Stimulated activated CD8-positive, alpha-beta memory T cell treated with anti-CD3 and anti-CD28 coated beads, Interleukin-4, amount 100 ng/mL, for 4 hours (primary cell): ENCODE measurements at places on chromosomes 16 and 17.

DNA sequence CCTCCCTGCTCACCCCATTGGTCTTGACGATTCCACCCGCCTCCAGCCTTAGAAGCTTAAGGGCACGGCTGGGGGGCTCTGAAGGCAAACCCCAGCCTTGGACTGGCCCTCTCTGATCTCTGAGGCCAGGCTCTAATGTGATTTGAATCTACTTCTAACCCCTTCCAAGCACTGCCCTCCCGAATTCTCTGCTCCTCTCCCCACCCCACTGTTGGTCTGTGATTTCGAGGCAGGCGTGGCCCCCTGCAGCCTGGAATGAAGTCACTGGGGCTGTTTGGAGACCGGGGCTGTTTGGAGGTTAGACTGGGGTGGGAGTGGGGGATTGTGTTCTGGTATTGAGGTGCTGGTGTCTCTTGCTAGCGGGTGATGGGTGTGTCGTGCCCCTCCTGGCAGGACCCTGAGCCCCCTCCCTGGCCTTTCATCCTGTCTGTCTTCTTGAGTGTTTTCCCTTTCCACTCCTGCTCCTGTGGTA, 2.2 kb downstream of the GRB7 start:
- DNase-seq = no peak

DNA sequence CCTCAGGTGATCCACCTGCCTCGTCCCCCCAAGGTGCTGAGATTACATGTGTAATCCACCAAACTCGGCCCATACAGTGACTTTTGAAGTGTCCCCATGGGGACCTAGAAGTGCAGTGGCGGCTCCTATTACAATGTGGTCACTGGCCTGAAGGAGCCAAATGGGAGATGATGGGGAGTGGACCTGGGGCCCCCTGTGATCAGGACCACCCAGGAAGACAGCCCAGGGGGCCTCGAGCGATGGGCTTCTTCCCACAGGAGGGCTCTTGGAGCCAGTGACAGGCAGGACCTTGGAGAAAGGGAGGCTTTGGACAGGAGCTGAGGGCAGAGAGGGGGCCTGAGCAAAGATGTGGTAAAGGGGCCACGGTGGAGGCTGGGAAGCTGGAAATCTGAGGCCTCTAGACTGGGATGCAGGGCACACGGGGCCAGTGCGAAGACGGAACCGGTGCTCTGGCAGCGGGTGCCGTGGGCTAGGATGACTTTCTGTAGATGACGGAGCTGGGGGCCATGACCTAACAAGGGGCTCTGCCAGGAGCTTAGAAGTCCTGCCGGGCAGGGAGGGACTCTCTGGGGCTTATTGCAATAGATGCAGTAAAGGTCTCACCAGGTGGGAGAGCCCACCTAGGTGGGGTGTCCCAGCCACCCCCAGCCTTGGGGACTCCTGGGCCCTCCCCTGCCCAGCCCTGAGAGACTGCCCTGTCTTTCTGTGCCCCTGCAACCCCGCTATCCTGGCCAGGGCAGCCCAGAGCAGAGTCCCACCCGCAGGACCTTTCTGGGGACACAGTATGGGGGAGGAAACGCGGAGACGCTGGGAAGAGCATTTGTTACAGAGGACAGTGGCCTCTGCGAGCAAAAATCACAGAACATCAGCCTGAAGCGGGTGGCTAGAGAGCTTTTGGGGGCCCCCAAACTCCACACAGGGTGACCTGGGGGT, 2.7 kb upstream of the C17orf99 start:
- no peak for DNase-seq

GRCh38 chr16:53785044-53785443, 81.1 kb downstream of the FTO start:
- DNase-seq = no peak

DNA sequence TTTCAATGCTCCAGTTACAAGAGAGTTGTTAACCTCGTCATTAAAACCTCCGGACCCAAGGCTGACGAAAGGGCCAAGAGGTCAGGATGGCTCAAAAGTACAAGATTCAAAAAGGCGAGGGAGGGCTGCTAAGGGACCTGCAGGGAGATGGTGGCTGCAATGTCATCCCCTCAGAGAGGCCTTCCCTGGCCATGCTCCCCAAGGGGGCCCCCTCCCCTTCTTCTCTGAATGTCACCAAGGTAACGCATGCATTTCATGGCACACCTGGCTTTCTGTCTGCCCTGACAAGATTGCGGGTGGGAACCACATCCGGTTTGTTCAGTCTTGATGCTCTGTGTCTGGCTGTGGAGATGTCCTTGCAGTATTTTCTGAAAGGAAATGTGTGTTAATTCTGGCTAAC, 89.9 kb downstream of the C16orf78 start:
- DNase-seq = no peak

- DNase-seq = no peak
Measured at GRCh38 chr16:54285414-54286089, 1.0 kb downstream of the IRX3 start.

- DNase-seq = no peak
Measured at GRCh38 chr16:31700200-31700529, 172.5 kb downstream of the AHSP start.

DNA sequence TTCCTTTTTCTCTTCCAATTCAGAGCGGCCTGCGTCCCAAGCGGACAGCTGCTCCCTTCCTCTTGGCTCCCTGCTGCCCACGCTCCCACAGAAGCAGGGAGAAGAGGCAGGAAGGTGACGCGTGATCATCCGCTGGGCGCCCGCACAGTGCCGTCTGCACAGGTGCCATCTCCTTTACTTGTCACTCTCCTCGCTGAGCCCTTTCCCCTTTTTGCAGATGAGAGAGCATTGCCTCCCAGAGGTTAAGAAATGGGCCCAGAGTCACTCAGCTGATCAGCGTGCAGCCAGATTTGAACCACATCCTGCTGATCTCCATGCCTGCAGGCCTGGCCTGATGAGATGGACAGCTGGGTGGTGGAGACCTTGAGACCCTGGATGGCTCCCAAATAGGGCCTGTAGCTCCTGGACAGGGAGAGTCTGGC, 299.8 kb downstream of the SEC14L1 start:
- no peak for DNase-seq

- DNase-seq = no peak
Measured at GRCh38 chr17:30961209-30962188, 9.3 kb upstream of the RNF135 start.

DNA sequence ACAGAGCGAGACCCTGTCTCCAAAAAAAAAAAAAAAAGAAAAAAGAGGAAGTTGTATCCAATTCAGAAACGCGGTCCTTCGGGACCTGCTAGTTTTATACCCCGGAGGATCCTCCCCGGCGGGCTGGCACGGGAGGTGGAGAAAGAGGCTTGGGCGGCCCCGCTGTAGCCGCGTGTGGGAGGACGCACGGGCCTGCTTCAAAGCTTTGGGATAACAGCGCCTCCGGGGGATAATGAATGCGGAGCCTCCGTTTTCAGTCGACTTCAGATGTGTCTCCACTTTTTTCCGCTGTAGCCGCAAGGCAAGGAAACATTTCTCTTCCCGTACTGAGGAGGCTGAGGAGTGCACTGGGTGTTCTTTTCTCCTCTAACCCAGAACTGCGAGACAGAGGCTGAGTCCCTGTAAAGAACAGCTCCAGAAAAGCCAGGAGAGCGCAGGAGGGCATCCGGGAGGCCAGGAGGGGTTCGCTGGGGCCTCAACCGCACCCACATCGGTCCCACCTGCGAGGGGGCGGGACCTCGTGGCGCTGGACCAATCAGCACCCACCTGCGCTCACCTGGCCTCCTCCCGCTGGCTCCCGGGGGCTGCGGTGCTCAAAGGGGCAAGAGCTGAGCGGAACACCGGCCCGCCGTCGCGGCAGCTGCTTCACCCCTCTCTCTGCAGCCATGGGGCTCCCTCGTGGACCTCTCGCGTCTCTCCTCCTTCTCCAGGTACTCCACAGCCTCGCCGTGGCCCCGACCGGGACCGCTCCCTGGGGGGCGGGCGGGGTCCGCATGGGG, at the start of gene CDH3:
CDH3 (plus strand) TSS at position 596 of the 779 bp plus-strand sequence; CDS start at position 666, 70 bp downstream.
- DNase-seq = no peak

DNA sequence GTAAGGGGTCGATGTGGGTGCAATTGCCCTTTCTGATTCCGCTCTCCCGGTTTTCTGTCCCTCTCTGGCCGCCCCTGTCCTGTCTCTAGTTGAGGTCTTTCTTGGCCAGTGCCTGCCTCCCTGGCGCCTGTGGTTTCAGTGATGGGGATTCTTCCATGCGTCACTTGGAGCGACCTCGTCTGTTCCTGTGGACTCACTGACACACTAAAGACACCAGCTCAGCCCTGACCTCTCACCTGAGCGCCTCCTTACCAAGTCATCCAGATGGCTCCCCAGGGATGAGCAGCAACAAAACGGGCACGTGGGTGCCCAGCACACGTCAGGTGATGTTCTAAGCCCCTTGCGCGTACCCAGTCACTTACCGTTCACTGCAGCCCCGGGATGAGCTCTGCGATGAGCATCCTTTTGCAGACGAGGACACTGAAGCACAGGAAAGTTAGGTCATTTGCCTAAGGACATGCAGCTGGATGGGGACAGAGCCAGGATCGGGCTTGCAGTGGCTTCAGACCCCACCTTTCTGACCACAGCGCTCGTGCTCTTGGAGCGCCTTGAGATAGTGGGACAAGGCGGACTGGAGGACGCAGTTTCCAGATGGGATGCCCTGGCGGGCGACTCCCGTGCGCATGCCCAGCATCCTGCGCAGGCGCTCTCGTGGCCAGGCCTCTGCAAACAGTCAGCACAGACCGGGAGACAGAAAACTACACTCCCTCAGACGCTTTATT, 11.5 kb upstream of the LGALS3BP start:
- no peak for DNase-seq

- DNase-seq = no peak
Measured at GRCh38 chr16:81936209-81937000, 74.9 kb downstream of the SDR42E1 start.

GRCh38 chr17:2042390-2042847, 597 bp downstream of the OVCA2 start:
- DNase-seq = no peak

- no peak for DNase-seq
Measured at GRCh38 chr17:15963670-15964110, 18.8 kb downstream of the ADORA2B start.
